ENCODE measurements at places on chromosomes 7 and 10. TPM values are rescaled to one million over a fixed set of nuclear protein-coding genes. Genes with fewer than 3 reads are reported as not detected.

DNA sequence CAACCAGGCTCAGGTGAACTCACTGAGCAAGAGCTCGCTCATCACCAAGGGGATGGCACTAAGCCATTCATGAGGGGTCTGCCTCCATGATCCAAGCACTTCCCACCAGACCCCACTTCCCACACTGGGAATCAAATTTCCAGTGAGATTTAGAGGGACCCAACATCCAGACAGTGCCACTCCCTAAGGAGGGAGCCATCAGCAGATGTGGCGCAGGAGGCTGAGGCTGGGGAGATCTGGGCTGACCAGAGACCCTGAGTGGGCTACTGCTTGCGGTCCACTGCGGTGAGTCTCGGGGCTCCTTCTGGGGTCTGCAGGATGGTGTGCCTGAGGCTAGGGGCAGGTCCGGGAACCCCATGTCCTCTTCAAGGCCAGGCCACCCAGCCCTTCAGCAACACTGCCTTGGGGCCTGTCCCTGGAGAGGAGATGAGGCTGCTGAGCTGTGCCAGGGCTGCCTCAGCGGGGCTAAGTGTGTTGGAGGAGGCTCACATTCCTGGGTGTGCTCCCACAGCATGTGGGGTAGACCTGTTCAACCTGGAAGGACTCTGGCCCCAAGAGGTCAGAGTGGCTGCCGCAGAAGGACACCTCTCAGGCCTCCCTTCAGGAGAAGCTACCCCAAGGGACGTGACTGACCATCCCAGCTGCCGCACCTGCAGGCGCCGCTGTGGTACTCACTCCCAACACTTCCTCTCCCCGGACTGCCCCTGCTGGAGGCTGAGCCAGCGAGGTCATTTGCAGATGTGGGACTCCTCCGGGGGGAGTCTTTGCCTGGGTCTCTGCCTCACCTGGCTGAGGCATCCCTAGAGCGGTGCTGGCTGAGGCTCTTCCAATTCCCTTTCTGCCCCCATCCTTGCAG lies 22.3 kb upstream of the PCBD1 start:
- no peak for DNase-seq

- no peak for DNase-seq
Observed at GRCh38 chr7:152046531-152046930, 21.1 kb downstream of the GALNT11 start.

GRCh38 chr10:99700649-99701048 lies 31.3 kb downstream of the COX15 start:
- no peak for DNase-seq

DNA sequence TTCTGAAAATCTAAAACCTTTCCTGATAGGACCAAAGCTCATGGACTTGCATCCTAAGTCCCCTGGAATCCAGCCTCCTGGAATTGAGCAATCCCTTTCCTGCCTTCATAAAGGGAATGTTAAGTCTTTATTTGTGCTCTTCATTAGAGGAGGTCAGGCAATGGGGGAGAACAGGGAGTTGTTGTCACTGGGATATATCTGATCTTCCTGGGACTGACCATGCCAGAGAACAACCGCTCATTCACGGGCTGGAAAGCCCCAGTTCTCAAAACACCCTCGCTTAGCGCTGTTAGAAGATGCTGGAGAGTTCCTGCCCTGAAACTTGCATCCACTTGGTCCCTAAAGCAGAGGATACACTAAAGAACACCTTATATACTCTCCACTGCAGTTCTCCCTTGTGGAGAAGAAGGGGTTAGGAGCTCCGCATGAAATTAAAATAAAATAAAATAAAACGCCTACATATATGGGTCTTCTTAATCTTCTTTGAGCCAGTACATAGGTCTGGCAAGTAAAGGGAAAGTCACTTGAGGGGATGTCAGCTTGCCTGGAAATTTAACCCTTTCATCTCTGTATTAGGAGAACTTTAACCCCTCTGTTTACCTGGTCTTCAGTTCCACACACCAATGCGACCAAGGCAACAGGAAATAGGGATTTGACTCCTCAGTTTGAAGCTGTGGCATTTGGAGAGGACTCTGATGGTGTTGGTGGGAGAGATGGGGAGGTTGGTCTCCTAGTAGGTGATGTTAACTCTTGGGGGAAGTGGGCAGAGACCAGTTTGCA lies 1.2 kb downstream of the SORCS1 start:
- no peak for DNase-seq

UTF1 gene
- not detected for total RNA-seq

BEND7 gene
- total RNA-seq = not detected

All from CD4-positive, alpha-beta T cell (primary cell).